ENCODE measurements at places on chromosomes 11 and 22.

DNA sequence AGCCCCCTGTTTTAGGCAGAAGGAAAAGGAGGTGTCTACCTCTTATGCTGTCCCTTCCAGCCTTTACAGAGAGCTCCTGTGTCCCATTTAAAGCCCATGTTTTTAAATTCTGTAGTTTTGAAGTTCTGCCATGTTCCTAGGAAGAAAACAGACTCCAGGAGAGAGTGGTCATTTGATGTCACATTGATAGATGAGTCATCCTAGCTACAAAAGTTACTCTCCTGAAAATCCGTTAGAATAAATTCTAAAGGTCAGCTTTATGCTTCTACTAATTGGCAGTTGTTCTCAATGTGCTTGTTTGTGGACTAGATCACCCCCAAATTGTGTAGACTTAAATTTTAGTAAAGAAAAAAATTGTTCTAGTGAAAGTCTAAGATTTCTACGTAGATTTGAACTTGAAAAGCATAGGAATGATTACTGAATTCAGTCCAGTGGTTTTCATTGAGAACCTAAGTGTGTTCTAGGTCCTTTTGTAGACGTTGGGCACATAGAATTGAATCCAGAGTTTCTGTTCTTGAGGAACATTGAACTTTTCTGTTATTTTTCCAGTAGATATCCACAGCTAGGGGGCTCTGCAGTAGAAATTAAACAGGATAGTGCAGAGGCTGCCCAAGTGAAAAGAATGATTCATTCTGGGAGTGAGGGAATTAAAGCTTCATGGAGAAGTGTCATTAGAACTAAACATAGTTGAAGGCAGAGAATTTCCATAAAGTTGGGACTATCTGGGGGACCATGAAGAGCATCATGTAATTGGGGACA lies 140.6 kb upstream of the RASSF10 start:
- no peak for DNase-seq

GRCh38 chr11:35621620-35622019 lies 3.4 kb downstream of the FJX1 start:
- no peak for DNase-seq

GRCh38 chr11:134904103-134904790 lies 492.2 kb upstream of the B3GAT1 start:
- no peak for DNase-seq

DNA sequence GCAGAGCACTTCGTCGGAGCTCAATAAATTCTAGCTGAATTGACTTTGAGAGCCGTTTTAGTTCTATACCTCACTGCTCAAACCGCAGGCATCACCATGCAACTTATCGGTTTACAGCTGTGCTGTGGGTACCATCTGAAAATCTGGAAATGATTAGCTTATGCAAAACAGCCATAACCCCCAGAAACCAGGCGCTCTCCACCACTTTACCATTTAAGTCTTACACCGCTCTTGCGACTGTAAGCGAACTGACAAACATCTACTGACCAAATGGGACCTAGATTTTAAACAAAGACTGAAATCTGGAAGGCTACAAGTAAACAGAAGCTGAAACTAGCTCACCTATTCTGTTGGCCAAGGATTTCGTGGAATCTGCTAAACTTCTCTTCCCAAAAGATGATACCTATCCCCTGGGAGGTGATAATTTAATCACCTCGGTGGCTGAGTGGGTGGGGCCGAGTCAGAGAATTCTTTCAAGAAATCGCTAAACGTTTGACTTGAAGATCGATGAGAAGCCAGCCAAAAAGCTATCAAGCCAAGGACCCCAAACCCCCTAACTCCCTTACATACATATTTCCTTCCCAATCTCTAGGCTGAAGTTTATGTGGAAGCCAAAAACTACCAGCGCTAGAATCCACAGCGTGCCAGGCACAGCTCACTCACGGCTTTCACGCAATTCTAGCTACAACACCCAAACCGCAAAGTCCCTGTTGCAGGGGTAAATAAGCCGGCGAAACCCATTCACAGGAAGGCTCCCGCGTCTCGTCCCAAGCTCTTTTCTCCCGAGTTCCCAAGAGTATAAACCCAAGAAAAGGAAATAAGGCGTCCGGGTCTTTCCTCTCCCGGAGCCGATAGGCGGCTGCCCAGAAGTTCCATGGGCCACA lies 644 bp downstream of the SPTY2D1 start:
- DNase-seq = no peak

DNA sequence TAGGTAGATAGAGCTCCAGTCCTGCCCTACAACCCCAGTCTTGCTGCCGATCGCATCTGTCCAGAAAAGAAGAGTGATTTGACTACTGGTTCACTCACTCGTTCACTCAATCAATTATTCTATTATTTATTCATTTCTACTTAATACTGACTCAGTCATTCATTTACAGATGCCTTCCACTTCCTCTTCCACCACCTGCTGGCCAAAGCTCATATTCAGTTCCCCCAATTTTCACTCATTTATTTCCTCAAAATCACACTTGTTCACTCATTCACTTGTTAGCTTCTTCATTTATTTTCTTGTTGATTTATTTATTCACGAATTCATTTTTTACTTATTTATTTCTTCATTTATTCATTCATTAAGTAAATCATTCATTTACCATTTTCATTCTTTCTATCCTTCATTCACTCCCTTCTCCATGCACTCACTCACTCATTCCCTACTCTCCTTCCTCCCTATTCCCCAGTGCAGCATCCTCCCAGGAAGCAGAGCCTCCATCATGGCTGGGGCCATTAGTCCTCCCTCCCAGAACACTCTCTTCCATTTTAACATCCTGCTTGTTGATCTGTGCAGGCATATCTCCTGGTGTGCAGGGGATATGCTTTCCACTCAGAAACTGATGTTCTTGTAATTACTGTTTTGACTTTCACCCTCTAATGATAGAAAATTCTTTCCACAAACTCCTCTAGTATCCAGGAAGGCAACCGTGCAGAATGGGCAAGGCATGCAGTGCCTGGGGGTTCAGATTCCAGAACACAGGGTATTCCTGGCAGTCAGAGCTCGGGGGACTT lies 281.0 kb downstream of the TENM4 start:
- DNase-seq = no peak

DNA sequence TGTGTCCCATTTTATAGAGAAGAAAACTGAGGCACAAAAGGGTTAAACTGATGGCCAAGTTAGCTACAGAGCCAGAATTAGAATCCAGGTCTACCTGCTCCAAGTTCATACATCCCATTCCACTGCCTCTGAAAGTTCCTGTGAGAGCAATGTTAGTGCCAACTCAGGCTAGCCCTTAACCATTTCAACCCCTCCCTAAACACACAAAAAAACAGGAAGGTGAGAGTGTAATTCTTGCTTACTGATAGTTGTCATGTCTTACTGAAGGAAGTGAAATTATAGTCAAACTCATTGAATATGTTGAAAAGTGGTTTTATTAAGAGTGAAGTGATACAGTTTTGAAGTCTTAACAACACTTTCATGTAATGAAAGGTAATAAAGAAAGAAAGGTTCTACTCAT lies 2.9 kb upstream of the E2F8 start:
- no peak for DNase-seq

- DNase-seq = peak; percentile 38
Measured at GRCh38 chr11:113730887-113731726, 25.0 kb upstream of the TMPRSS5 start.

GRCh38 chr11:127226949-127227348 lies 226.4 kb upstream of the KIRREL3 start:
- DNase-seq = no peak

GRCh38 chr11:109071712-109072524 lies 350.1 kb upstream of the C11orf87 start:
- DNase-seq = no peak

- DNase-seq = no peak
Measured at GRCh38 chr11:70846781-70847655, 405.4 kb downstream of the SHANK2 start.

DNA sequence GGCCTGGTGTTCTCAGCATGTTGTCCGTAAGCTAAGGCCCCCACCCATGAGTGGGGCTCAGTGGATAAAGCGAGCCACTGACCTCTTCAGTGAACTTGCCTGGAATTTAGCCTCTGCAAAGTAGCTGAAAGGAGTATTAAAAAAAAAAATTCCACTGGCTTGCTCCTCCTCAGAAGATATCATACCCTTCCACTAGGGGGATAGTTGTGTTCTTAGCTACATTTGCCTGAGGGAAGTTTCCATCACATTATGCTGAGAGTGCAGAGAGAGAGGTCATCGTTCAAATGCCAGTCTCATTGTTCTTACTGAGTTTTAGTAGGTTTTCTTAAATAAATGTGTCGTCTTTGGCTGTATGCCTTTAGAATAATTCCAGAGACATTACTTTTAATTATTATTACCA lies 879.7 kb downstream of the JRKL start:
- DNase-seq = peak; percentile 0

DNA sequence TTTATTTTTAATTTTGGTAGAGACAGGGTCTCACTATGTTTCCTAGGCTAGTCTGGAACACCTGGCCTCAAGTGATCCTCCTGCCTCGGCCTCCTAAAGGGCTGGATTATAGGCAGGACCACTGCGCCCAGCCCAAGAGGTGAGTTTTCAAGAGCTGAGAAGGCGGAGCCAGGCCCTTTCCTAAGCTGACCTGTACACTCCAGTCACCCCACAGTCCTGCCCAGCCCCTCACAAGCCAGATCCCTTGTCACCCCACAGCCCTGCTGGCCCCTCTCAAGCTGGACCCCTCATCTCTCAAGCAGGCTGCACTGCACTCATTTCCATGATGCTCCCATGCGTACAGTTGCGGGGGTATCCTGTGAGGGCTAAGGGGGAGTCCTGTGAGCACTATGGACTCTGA lies 2.9 kb downstream of the DENND6B start:
- no peak for DNase-seq

DNA sequence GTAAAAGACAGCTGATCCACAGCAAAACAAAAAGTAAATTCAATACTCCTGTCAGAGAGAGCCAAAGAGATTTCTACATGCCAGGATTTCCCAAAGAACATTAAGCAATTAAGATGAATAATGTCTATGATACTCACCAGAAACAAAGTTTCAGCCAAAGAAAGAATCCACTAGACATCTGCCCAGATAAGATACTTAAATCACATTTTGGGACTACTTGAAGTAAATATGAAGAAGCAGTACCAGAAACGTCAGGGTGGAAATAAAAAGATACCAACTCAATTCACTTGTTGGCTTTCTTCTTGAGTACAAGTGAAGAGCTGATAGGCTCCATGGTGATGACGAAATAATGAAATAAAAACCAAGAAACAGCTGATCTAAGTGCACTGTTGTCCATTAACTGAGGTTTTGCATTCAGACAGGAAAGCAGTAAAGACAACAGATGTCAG lies 31.6 kb upstream of the ARHGAP32 start:
- no peak for DNase-seq

- DNase-seq = no peak
Measured at GRCh38 chr11:61645179-61645868, 34.9 kb upstream of the DAGLA start.

- no peak for DNase-seq
Measured at GRCh38 chr22:37802310-37803194, 5.2 kb upstream of the GCAT start.

DNA sequence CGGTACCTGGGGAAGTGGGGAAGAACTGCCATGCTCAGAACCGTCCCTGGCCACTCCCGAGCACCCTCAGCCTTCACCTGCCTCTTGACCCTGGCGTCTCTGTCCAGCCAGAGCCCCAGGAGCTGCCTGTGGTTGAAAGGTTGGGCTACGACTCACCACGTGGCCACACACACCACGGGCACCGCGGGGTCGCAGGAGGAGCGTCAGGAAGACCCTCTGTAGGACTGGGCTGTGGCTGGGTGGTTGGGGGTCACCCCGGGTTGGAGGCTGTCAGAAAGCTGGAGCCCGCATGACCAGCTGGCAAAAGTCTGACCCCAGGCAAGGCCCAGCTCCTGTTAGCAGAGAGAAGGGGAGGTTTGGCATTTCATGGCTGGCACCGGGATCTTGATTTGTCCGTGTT lies 11.5 kb downstream of the KRTAP5-5 start:
- no peak for DNase-seq

DNA sequence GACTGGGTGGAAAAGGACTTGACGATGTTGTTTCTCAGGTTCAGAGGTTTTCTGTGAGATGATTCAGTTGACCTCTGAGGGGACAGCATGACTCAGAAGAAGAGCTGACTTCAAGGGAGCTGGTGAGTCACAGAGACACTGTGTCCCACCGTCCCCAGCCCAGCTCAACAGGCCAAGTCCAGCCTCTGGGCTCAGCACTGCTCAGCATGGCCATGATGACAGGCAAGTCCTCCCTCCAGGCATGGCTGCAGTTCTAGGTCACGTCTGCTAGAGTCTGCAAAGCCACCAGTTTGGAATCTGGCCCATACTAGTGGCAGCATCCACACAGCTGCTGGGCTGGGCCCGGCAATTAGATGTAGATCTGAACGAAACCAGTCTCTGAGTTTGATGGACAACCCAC lies 12.9 kb downstream of the TRIM29 start:
- DNase-seq = no peak

GRCh38 chr22:30858976-30859713 lies 109.4 kb downstream of the MORC2 start:
- no peak for DNase-seq

GRCh38 chr11:92771701-92772100 lies 197.8 kb upstream of the MTNR1B start:
- no peak for DNase-seq

- peak; percentile 80 for DNase-seq
Measured at GRCh38 chr11:28833169-28833568, 725.0 kb downstream of the METTL15 start.

DNA sequence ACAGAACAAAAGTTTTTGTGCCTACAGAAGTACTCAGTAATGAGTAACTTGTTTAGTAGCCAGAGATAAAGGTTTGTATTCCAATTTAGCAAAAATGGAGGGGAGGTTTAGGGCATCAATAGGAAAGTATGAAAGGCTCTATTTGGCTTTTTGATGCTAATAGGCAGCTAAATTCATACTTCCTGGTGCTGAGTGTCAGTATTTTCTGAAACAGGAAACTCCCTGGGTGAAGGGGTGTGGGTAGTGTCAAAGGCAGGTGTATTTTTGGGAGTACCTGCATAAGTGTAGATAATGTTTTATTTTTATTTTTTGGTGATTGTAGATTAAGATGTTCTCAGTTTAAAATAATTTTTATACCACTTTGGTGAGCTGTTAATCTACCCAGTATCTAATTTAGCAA lies 29.3 kb upstream of the MMP7 start:
- DNase-seq = no peak

- no peak for DNase-seq
Measured at GRCh38 chr22:31398231-31398630, 1.2 kb upstream of the DRG1 start.

GRCh38 chr11:111992206-111992855 lies 32.9 kb upstream of the DLAT start:
- DNase-seq = no peak

DNA sequence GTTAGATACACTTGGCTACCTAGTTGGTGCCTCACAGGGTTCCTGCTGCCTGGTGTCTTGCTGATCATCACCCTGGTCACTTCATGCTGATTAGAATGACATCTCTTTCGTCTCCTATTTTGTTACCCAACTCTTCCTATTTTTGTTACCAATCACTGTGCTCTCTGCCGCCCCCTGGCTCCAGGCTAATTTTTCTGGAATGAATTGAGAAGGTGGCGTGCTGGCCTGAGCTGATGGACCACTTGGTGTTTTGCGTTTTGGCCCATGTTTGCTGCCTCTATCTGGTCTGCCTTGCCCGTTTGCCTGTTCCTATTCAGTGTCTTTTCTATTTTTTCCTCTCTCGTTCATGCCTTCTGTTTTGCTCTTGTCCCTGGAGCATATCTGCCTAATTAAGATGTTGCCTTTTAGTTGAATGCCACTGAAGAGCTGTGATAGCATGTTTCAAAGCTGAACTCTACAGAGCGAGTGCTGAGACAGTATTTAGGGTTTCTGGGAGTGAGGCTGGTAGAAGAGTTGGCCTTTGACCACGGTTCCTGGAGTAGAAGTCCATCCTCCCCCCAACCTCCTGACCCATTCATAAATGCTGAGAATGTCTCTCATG lies 5.9 kb upstream of the ATF4 start:
- DNase-seq = no peak
